ENCODE measurements at places on chromosomes 3 and 15. TPM values are rescaled to one million over a fixed set of nuclear protein-coding genes. Genes with fewer than 3 reads are reported as not detected.

DNA sequence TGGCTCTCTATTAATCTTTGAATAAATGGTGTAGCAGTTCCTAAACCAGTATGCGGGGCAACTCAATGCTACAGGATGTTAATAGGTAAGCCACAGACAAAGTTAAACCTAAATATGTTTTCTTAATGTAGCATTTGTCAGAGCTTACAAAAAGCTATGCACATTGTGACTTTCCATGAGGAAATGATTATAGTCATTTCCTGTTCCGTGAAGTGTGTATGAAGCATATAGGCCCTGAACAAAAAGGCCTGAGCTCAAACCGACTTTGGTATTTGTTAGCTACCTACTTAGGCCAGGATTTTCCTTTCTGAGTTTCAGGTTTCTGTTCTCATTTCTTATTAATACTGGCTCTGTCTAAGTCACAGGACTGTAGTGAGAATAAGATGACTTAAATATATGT is 14.2 kb downstream of the ZNF80 start:
- no peak for DNase-seq

GRCh38 chr3:163450698-163451097 is 1627.6 kb downstream of the SI start:
- no peak for DNase-seq

DNA sequence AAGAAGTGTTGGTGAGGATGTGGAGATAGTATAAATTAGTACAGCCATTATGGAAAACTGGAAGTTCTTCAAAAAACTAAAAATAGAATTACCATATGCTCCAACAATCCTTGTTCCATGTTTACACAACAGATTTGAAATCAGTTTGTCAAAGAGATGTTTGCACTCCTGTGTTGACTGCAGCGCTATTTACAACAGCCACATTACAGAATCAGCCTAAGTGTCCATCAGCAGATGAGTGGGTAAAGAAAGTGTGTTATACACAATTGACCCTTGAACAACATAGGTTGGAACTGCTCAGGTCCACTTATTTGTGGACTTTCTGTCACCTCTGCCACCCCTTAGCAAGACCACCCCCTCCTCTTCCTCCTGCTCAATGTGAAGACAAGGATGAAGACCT is 34.7 kb downstream of the LMLN start:
- no peak for DNase-seq

- peak; percentile 28 for DNase-seq
These were observed 1.9 kb downstream of the PCOLCE2 start for GRCh38 chr3:142886940-142887339.

- DNase-seq = no peak
These were observed 3.5 kb upstream of the ZFAND6 start for GRCh38 chr15:80055933-80056332.

DNA sequence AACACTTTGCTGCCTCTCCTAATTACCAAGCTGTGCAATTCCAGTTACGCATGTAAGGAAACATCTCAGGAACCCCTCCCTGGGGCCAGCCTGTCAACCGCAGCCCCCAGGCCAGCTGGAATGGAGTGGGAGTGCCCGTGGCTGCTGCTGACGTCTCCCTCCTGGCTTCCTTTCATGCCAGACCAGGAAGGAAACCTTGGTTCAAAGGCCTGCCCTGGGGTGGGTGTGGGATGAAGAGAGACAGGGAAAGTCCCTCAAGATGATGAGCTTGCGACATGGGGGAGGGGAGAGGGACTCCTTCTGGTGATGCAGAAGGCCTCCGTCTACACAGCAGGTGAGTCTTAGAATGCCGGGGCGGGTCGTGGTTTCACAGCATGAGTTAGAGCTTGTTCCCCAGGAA is 11.4 kb upstream of the CYP11A1 start:
- DNase-seq = peak; percentile 92

GRCh38 chr15:29343229-29343628 is 73.6 kb upstream of the NSMCE3 start:
- DNase-seq = no peak

GRCh38 chr15:38864827-38865581 is 300.4 kb upstream of the RASGRP1 start:
- DNase-seq = peak; percentile 25

GRCh38 chr3:114939920-114940319 is 207.2 kb downstream of the ZBTB20 start:
- DNase-seq = no peak

DNA sequence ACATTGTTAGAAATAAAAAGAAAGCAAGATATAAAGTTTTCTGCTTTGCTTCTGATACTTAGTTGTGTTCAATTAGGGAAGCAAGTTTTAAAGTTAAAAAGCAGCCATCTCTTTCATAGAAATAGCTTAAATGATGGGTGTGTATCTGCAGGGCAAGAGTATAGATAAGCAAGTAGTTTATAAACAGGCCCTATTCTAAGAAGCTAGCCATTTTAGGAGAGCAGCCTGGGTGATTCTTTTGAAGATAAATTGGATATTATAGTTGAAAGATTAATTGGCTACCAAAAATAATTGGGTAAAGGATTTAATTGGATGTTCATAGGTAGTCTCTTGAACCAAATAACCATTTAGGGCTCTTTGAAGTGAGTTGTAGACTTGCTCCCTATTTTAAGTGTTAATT is 5.6 kb downstream of the EIF3J start:
- no peak for DNase-seq

- DNase-seq = no peak
These were observed 1.7 kb downstream of the ITPR1 start for GRCh38 chr3:4494895-4495264.

DNA sequence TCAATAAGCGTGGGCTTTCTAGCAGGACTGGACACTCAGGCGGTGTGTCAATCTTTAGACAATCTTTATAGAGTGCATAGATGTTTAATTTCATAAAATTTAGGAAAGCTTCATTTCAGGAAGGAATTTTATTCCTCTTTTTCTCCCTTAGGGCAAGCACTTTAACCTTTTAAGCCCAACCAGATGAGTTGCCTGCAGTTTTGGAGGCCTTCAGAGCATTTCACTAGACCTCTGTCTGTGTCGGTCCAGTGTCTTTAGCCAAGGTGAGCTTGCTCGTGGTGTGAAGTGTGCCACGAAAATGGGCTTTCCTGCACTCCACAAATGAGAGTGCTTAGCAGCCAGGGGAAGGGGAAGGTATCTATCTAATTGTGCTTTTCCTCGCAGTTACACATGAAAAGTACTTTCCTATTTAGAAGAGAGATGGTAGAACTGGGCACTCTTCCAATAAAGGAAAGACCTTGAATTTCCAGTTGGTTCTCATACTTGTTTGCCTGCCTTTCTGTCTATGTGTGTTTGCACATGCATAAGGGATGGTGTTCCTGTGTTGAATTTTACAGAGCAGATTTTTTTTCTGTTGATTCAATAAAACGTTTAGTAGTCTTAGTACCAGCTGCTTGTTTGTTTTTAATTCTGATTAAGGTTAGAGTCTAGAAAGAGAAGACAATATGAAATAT is 53.6 kb downstream of the FEZF2 start:
- DNase-seq = no peak

- DNase-seq = no peak
These were observed 3.6 kb downstream of the PLA2G4B start for GRCh38 chr15:41842229-41842628.

GRCh38 chr15:68734881-68735280 is 85.8 kb downstream of the ANP32A start:
- no peak for DNase-seq

- peak; percentile 28 for DNase-seq
These were observed 9.4 kb upstream of the RAD18 start for GRCh38 chr3:8972639-8973038.

DNA sequence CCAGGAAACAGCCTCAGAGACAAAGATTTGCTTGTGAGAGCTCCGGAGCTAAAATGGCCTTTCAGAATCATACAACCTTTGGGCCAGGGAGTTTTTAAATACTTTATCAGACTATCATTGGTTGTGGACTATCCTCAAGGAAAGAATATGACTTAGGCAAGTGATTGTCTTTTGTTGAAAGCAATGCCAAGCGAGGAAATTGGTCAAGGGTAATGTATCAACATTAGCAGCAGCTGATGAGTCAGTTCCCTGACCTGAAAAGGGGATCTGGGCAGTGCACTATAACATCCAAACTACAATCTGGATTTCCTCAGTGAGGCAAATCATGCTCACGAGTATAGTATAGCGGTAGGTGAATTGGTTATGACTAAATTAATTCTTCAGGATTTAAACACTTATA is 303.6 kb downstream of the LSAMP start:
- peak; percentile 50 for DNase-seq

DNA sequence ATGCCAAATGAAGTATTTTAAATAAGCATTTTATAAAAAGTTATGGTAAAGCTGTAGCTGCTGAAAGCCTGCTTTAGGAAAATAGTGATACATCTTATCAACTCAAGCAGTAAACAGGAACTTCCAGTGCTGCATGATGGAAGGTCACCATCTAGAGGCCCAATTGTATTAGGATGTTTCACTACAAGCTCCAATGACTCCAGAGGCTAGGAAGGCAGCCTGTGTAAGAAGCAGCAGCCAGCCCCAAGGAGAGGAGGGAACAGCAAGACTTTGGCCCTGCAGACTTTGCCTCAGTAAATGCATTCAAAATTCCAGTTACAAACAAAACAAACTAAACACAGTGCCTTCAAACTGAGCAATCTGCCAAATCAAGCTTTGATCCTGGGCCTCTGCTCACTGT is 32.1 kb downstream of the ILDR1 start:
- no peak for DNase-seq

DNA sequence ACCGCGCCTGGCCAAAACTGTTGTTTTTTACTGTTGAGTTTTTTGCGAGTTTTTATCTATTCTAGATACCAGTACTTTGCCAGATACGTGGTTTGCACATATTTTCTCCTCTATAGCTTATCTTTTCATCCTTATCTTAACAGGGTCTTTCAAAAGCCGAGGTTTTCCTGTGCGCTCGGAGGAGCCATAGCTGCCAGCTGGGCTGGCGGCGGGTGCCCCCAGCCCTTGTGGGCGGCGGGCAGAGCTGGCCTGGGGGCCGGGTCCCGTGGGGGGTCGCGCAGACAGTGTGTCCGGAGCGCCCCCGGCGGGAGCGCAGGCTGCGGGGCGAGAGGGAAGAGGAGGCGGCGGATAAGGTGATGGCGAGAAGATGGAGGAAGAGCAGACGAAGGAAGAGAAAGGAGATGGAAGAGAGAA is 11.1 kb upstream of the EIF4A2 start:
- no peak for DNase-seq

The FEZF2 gene
- total RNA-seq = not detected

The ITGA11 gene
- 11.4 TPM for total RNA-seq

The LRRC34 gene
- total RNA-seq = 5.6 TPM

The POC1A gene
- 8.6 TPM for total RNA-seq

The ANKRD63 gene
- total RNA-seq = 0.63 TPM

The GOLGA6L10 gene
- total RNA-seq = 0.74 TPM

Data from Daoy (cell line).